ENCODE measurements at places on chromosomes 12 and 14.

GRCh38 chr14:93302688-93303581, 29.9 kb downstream of the BTBD7 start:
- no peaks in the 10 kb centered on the region for H3K36me3 ChIP-seq
- no peak overlapping the region for H3K27ac ChIP-seq
- peaks cover 10% of the 10 kb centered on the region for H3K4me1 ChIP-seq
- no peaks in the 10 kb centered on the region for H3K27me3 ChIP-seq

DNA sequence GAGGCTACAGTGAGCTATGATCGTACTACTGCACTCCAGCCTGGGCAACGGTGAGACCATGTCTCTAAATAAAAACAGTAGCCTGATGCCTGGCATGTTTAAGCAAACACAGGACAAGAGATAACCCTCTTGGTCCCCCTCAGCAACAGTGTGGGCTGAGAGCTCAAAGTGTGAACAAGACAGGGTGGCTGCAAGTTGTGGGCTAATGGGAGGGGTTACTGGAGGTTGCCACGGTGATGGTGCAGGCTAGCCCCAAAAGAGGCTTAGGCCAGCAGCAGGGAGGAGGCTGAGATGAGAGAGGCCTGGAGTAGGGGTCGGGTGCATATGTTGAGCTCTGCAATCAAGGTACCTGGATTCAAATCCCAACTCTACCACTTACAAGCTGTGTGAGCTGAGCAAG, 3.4 kb upstream of the LGMN start:
- no peak overlapping the region for H3K4me3 ChIP-seq
- H3K36me3 ChIP-seq = no peaks in the 10 kb centered on the region
- no peak overlapping the region for H3K27ac ChIP-seq
- H3K27me3 ChIP-seq = peaks cover 17% of the 10 kb centered on the region

- peak overlapping the region; percentile 91 for H3K27ac ChIP-seq
- no peaks in the 10 kb centered on the region for H3K27me3 ChIP-seq
- no peak for ATAC-seq
- peaks cover 94% of the 10 kb centered on the region for H3K36me3 ChIP-seq
These were observed 14.1 kb downstream of the RAB35 start for GRCh38 chr12:120102189-120103043.

- no peak overlapping the region for H3K4me3 ChIP-seq
- no peak for ATAC-seq
- H3K4me1 ChIP-seq = no peaks in the 10 kb centered on the region
- H3K36me3 ChIP-seq = no peaks in the 10 kb centered on the region
These were observed 44.6 kb upstream of the KITLG start for GRCh38 chr12:88624911-88625310.

DNA sequence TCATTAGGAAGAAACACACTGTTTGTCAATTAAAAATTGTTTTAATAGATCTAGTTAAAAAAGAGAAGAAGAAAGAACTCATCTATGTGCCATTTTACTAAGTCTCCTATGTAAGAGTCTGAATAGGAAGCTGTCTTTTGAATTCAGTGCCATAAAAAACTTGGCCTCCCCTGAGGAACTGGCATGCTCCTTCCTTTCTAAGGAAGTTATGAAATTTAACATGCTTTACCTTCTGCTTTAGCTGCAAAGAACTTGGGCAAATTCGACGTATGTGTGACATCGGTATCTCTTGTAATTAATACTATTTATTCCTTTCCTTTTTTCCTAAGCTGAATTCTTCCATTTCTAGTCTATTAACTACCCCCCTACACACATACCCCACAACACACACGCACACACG, 12.5 kb downstream of the TM7SF3 start:
- no peaks in the 10 kb centered on the region for H3K27me3 ChIP-seq
- peaks cover 23% of the 10 kb centered on the region for H3K4me1 ChIP-seq
- peak overlapping the region; percentile 9 for H3K27ac ChIP-seq
- H3K4me3 ChIP-seq = no peak overlapping the region
- H3K36me3 ChIP-seq = peaks cover 42% of the 10 kb centered on the region

DNA sequence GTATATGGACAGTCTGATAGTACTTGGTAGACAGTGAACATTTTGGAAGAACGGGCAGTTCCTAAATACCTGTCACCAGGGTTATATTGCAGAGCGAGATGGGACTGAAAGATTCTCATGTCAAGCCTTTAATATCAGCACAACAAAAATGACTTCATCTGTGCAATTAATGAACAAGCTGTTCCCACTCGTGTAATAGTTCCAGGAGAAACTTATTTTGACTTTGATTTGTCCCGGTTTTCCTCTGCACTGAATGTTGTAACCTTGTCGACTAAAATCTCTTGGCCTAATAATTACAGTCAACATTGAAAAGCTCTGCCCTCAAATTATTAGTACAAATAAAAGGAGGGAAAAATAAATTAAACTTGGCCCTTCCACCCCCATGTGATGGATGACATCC, 79.5 kb downstream of the WASHC3 start:
- no peak overlapping the region for H3K27ac ChIP-seq
- no peak overlapping the region for H3K4me3 ChIP-seq
- H3K36me3 ChIP-seq = no peaks in the 10 kb centered on the region

DNA sequence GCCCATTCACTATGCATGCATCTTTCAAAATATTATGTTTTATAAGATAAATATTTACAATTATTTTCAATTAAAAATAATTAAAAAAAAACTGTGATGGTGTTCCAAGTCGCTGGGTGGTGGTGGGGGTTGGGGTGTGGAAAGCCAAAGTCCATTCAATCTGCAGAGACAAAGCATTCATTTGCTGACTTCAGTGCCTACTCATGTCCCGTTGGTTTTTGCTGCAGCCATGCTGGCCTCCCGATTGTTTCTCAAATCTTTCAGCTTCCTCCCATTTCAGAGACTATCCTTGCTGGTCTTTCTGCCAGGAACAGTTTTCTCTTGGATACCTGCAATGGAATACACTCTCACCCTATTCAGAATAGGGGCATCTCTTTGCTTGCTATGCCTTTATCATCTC, 331.5 kb upstream of the NOVA1 start:
- H3K27ac ChIP-seq = no peak overlapping the region
- H3K4me1 ChIP-seq = no peaks in the 10 kb centered on the region
- H3K4me3 ChIP-seq = no peak overlapping the region
- ATAC-seq = no peak

- H3K27ac ChIP-seq = no peak overlapping the region
- H3K4me1 ChIP-seq = no peaks in the 10 kb centered on the region
- ATAC-seq = no peak
- no peaks in the 10 kb centered on the region for H3K27me3 ChIP-seq
- H3K4me3 ChIP-seq = no peak overlapping the region
These were observed 1536.4 kb upstream of the FLRT2 start for GRCh38 chr14:83993545-83993944.

DNA sequence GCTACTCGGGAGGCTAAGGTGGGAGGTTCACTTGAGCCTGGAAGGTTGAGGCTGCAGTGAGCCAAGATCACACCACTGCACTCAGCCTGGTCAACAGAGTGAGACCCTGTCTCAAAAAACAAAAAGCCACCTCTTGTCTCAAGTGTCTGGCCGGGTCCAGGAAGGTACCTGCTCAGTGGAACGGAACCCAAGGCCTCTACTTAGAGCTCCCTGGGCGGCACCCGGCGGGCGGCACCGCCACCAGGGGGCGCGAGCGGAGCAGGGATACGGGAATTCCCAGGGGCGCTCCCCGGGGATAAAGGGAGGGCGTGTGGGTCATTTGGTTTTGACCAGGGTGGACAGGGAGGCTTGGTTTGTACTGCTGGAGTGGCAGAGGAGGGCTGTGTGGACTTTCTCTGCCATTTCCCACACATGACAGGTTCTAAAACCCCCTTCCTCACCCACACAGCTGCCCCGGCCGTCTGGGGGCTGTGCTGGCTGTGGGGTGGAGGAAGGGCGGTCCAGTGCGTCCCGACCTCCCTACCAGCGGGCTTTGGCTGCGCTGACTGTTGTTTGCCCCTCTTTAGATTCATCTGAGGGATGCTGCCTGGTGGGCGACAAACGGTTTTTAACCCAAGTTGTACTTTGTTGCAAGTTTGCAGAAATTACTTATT, 91.4 kb downstream of the SETD3 start:
- H3K4me3 ChIP-seq = no peak overlapping the region
- peaks cover 4% of the 10 kb centered on the region for H3K4me1 ChIP-seq
- H3K36me3 ChIP-seq = no peaks in the 10 kb centered on the region
- peak; percentile 59 for ATAC-seq
